ENCODE measurements at places on chromosomes 2 and 18.
A peak's percentile ranks its signal among the peaks of the same experiment; 100 is the strongest.

DNA sequence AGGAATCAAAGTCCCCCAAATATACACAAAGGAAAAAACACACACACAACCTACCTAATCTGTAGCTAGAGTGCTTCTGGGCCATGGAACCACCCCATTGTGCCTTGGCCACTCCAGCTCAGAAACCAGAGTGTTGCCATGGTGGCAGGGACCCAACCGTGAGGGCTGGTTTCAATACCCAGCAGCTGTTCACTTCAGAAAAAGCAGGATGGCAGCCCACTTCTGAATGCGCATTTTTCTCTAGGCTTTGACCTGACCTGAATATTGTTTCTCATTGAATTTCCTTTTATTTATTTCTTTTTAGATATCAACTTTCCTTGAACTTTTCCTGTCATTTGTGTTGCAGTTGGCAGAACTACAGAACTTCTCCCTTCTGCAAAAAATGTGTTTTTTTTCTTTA, 43.0 kb upstream of the EHBP1 start:
- DNase-seq, result no peak

- DNase-seq, result no peak
These were observed 17.2 kb downstream of the NRXN1 start for GRCh38 chr2:51014759-51015158.

GRCh38 chr2:134177351-134177931, 76.4 kb upstream of the MGAT5 start:
- DNase-seq, result no peak

GRCh38 chr18:69730664-69731063, 217.0 kb downstream of the CD226 start:
- DNase-seq, result no peak

- DNase-seq, result no peak
These were observed 1104.0 kb upstream of the PIK3C3 start for GRCh38 chr18:40851014-40851429.

DNA sequence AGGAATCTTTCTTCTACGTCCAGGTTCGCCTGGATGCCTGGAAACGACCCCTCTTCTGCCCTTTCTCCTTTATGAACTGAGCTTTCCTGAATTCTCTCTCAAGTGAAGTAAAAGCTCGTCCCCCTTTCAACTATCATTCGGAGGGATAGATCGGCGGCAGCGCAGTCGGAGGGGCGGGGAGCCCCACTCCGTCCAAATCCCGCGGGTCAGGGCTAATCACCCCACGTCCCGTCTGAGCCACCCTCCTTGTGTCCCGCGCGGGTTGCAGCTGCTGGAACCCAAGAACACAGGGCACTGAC, 367 bp downstream of the FBXO48 start:
- no peak for DNase-seq

DNA sequence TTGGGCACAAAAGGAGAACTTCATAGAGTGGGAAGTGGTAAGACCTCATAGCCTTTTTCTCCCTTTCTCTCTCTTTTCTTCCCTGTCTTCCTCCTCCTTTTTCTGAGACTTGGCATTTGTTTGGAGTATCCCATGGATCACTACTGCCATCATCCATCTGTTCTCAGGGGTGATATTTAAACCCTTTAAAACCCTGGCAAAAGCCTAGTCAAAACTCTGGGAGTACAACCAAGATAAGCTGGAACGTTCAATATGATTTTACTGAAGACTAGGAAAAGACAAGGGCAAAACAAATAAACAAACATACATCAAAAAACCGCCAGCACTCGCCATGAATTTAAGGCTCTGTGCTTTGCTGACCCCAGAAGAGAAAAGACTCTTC, 253.4 kb downstream of the CLIP4 start:
- no peak for DNase-seq

DNA sequence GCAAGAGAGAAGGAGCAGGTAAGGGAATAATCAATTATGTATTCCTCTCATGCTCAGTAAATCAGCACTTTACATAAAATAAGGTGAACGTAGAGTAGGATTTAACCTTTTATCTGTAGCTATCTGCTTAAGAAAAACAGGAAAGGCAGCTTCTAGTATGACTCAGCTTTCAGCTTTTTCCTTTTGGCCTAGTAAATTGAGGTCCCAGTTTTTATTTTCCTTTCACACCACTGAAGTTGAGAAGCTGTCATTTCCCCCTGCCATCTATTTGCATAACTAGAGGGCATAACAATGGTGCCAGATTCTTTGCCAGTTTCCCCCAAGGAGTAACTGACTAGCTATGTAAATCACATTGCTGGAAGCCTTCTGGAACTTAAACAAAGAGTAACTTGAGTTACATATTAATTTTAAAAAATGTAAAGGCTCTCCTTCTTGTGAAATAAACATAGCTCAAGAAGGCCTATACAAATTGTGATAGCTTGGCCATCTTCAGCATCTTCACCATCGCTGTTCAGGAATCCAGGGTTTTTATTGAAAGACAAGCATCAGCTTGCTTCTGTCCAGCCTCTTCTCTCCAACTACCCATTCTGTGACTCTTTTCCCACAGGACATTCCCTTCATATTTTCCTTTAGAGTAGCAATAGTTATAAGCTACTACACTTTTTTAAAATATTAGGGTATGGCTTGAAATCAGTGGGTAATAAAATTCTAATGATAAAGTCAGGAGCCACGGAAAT, 97.0 kb downstream of the KYNU start:
- DNase-seq, result peak; percentile 21

GRCh38 chr2:46569061-46569560, 89.7 kb downstream of the TMEM247 start:
- DNase-seq, result no peak

- DNase-seq, result no peak
These were observed 40.4 kb downstream of the LDLRAD4 start for GRCh38 chr18:13258921-13259320.

DNA sequence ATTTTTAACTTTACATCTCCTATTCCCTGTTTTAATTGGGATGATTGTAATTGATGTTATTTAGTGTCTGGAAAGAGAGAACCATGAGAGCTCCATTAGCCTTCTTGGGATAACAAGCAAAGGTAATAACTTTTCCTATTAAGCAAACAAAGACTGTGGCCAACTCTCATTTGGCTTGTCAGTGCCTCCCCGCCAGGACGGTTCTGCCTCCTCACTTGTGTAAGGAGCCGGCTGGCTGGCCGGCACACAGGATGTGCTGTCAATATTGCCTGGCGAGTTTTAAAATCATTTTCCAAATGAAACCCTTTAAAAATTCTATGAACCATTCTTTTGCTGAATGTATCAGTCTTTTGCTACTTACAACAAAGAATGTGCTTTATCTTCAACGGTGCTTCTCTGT, 898.3 kb downstream of the CPS1 start:
- no peak for DNase-seq

GRCh38 chr18:76958692-76959341, 136.5 kb downstream of the ZNF236 start:
- no peak for DNase-seq

DNA sequence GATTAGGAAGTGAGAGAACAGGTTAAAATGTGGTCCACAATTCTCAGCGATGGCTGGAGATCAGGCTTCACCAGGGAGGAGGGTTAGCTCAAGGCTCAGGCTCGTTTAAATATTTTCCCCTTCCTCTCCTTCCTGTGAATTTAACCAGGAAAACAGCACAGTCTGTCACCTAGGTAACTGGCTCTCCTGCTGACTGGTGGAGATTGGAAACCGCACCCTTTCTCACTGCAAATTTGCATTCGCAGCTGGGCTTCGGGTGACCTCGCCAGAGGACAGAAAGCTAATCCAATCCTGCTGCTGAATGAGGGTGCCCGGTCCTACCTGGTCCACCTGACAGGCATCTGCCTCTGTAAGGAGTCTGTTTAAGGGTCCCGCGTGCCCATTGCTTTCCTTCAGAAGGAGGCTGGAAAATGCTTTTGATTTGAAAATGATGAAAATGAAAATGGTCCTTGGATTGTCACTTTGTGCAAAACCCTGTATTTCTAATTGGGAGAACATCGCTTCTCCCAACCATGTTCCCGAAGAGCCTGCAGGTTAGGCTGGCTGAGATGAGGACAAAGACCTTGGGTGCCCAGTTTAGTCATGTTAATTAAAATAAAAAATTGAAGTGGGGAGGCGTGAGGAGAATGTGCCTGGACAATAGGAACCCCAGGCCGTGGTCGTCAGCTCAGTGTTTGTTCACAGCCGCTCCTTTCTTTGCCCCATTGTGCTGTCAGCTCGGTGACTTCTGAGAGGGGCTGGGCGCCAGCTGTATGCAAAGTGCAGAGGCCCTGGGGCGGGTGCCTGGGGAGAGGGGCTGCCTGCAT, 43.4 kb upstream of the MTCL1 start:
- peak; percentile 6 for DNase-seq

- no peak for DNase-seq
These were observed at the start of gene PRKAG3 for GRCh38 chr2:218831378-218831990. TSS of gene PRKAG3 (minus strand) at chr2:218831803.

DNA sequence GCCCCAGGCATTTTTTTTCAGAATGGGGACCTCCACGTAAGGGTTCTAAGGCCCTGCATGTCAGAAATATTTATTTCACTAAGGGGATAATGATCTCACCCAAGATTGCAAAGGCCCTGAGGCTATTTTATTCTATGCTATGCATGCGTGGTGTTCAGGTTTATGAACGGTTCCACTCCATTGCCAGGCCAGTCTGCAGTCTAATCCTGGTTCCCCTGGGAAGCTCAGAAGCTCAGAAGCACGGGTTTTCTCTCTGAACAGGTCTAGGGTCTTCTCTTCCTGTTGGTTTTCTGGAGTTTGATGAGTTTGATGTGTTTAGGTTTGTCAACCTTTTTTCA, 256.4 kb upstream of the PXDN start:
- DNase-seq, result no peak

- no peak for DNase-seq
These were observed 50.6 kb downstream of the MDH1 start for GRCh38 chr2:63639344-63639743.

- no peak for DNase-seq
These were observed 78.9 kb downstream of the CERS6 start for GRCh38 chr2:168534926-168535325.

- DNase-seq, result no peak
These were observed 59.8 kb downstream of the MARCHF4 start for GRCh38 chr2:216312441-216312840.

- no peak for DNase-seq
These were observed 150.3 kb downstream of the PXDN start for GRCh38 chr2:1594123-1594372.

DNA sequence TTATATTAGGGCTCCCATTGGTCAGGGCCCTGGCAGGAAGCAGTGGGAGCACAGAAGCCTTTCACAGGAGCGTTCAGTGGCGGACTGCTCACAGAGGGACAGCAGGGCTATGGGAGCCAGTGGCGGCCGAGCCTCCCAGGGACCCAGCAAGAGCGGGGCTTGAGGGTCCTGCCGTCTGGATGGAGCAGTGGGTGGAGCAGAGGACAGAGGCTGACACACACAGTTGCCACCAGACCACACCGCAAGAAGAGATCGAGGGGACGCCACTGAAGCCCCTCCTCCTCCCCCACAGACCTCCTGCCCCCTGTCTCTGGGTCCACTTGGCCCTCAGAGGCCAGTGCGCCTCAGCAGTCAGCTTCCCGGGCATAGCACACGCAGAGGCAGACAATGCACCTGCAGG, 39.3 kb downstream of the SALL3 start:
- no peak for DNase-seq

DNA sequence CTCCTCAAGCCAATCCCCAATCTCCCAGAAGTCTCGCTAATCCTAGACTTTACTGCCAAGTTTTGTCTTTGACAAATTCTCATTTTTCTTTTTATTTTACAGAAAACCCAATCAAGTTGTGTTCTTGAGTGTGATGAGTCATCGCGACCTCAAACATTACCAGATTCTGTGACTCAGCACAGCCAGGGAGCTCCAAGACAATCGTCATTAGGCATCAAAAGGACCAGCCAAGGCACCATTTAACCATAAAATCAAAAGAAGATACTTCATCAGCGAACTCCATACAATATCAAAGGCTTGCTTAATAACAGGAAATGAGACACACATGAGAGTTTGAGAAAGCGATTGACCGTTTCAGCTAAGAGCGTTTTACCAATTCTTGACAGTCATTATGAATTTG, 146.2 kb upstream of the AGAP1 start:
- DNase-seq, result peak; percentile 81

- no peak for DNase-seq
These were observed 94.1 kb downstream of the HS1BP3 start for GRCh38 chr2:20556756-20557155.

DNA sequence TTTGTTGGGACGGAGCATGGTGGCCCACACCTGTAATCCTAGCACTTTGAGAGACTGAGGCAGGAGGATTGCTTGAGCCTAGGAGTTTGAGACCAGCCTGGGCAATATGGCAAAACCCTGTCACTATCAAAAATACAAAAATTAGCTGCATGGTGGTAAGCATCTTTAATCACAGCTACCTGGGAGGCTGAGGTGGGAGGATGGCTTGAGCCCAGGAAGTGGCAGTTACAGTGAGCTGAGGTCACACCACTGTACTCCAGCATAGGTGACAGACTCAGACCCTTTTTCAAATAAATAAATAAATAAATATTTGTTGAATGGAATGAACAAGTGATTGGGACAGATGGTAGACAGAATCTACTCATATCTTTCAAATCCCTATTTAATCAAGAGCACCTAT, 5.7 kb upstream of the ITPRIPL1 start:
- no peak for DNase-seq

GRCh38 chr2:64327510-64328414, 126.2 kb upstream of the LGALSL start:
- DNase-seq, result no peak

DNA sequence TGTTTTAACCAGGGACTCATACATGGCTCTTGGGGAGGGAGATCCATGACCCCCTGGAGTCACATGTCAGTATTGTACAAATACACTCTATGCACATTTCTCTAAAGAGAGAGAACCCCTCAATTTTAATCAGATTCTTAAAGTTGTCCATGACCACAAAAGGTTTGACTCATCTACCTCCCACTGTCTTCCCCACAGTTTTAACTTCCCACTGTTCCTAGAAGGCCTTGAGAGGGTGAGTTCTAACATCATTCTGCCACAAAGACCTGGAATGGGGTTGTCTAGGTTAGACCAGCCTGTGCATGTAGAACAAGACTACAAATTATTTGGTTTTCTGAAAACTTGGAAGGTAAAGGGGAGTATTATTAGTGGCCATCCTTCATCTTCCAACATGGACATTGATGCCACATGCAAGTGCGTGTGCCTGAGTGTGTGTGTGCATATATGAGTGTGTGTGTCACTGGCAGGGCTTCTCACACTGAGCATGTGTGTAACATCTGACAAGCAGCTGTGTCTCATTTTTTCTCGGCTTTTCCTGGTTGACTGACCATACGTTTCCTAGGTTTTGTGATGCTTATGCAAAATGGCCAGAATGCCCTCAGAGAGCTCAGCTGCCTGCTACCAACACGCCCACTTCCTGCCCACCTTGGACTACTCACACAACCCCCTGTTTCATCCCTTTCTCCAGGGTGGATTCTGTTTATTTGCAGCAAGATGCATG, 94.6 kb upstream of the LGALSL start:
- DNase-seq, result no peak

DNA sequence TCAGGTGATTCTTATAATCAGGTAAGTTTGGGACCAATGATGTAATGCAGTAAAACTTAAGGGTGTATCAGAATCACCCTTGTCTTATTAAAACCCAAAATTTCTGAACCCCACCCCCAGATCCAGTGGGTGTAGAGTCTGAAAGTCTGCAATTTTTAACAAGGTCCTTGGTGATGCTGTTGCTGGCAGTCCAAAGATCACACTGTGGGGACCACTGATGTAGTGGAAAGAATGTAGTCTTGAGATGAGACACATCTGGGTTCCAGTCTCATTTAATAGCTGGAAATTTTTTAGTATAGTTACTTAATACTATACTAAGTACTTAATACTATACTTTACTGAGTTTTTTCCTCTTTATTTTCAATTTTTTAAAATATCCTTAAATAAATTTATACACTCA, 258.4 kb downstream of the PLCL1 start:
- DNase-seq, result no peak

GRCh38 chr2:147389218-147389617, 455.6 kb upstream of the ACVR2A start:
- no peak for DNase-seq
